ENCODE measurements at places on chromosomes 2 and 18. TPM values are rescaled to one million over a fixed set of nuclear protein-coding genes. Genes with fewer than 3 reads are reported as not detected.

- no peak overlapping the region for H3K4me3 ChIP-seq
- peaks cover 19% of the 10 kb centered on the region for H3K27me3 ChIP-seq
- no peak for DNase-seq
These were observed 114.8 kb downstream of the RDH14 start for GRCh38 chr2:18445433-18446320.

- H3K4me1 ChIP-seq, result no peaks in the 10 kb centered on the region
- H3K27me3 ChIP-seq, result peaks cover 3% of the 10 kb centered on the region
- no peaks in the 10 kb centered on the region for H3K36me3 ChIP-seq
- no peak overlapping the region for H3K4me3 ChIP-seq
These were observed 103.4 kb upstream of the RASGRP3 start for GRCh38 chr2:33372940-33373553.

DNA sequence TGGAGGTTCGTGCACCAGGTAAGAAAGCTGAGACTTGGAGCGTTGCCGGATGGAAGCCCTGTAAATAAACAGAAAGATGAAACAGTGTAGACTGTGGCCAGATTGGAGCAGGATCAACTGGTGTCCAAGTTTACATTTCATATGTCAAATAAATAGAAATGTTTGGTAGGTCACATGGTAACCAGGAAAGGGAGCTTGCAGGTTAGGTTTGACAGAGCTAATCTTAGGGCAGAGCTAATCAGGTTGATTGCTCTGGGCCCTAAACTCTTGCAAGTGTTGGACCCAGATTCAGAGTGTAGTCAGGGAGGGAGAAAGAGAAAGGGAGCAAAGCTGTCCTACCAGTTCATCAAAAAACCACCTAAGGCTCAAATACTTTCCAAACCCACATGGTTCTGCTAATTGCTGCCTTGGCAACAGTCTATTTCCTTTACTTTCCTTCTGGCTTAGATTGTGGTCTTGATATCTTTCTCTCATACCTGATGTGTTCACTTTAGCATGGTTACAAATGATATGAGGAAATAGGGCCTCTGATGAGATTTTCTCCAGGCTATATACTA lies 63.2 kb downstream of the G6PC2 start:
- DNase-seq, result no peak
- H3K36me3 ChIP-seq, result no peaks in the 10 kb centered on the region
- no peaks in the 10 kb centered on the region for H3K27me3 ChIP-seq
- H3K4me1 ChIP-seq, result peaks cover 11% of the 10 kb centered on the region

DNA sequence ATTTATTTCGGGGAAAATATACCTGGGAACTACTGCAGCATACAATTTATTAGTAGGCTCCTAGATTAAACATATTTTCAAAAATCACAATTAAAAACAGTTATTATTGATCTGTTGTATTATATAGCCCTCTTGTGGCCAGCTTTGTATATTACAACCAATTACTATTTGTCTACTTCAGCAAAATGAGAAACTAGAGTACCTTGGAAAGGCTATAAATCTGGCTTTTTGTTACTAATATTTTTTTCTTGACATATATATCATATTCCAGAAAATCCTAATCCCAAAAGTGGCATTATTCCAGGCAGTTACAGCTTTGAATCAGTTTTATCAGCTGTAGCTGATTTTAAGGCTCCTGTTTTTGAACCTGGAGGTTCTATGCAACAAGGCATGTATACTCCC lies 101.2 kb downstream of the UBR3 start:
- H3K27ac ChIP-seq, result no peak overlapping the region
- H3K4me1 ChIP-seq, result no peaks in the 10 kb centered on the region

GRCh38 chr2:219688560-219689445 lies 61.4 kb downstream of the SLC4A3 start:
- H3K4me3 ChIP-seq, result no peak overlapping the region
- H3K27me3 ChIP-seq, result peaks cover 57% of the 10 kb centered on the region
- no peak overlapping the region for H3K27ac ChIP-seq
- no peaks in the 10 kb centered on the region for H3K36me3 ChIP-seq
- peaks cover 19% of the 10 kb centered on the region for H3K4me1 ChIP-seq

- no peak overlapping the region for H3K4me3 ChIP-seq
- no peaks in the 10 kb centered on the region for H3K36me3 ChIP-seq
- H3K27ac ChIP-seq, result no peak overlapping the region
- peaks cover 62% of the 10 kb centered on the region for H3K27me3 ChIP-seq
These were observed 33.0 kb upstream of the IER3IP1 start for GRCh38 chr18:47209171-47209570.

DNA sequence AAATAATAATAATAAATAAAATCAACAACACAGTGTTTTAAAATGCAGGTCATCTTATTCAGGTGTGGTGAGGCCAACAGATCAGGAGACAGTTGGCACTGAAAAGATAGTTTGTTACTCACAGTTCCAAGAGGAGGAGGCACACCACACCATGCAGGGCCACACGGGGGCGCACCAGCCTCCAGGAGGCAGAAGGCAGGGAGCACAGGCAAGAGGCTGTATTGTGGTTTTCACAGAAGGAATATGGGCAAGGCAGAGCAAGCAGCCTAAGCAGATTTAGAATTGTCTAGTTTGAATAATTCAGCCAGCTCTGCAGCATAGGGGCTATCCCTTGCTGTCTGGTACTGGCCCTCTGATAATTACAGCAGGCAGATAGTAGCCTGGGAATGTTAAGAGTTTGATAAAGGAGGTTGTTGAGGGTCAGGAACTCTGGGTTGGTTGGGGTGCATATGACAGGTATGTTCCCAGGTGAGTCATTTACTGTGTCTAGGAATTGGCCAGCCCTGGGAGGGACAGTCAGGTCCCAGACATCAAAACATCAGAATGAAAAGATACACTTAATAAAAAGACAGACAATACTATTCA lies 31.3 kb downstream of the KIAA2012 start:
- H3K27me3 ChIP-seq, result peaks cover 27% of the 10 kb centered on the region
- DNase-seq, result peak; percentile 56
- no peak overlapping the region for H3K4me3 ChIP-seq
- no peaks in the 10 kb centered on the region for H3K4me1 ChIP-seq
- no peak overlapping the region for H3K27ac ChIP-seq

DNA sequence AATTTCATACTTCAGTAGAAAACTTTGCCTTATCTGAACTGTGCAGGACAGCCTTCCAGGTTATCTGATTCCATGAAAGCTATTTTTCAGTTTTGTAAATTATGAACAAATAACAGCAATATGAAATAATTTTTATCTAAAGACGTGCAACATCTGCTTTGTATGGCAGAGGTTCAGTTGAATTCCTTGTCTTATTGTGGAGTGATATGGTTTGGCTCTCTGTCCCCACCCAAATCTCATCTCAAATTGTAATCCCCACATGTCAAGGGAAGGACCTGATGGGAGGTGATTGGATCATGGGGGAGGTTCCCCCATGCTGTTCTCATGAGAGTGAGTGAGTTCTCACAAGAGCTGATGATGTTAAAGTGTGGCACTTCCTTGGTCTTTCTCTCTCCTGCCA lies 18.1 kb upstream of the RPIA start:
- peaks cover 3% of the 10 kb centered on the region for H3K27me3 ChIP-seq
- H3K4me1 ChIP-seq, result no peaks in the 10 kb centered on the region
- H3K4me3 ChIP-seq, result no peak overlapping the region
- no peaks in the 10 kb centered on the region for H3K36me3 ChIP-seq

DNA sequence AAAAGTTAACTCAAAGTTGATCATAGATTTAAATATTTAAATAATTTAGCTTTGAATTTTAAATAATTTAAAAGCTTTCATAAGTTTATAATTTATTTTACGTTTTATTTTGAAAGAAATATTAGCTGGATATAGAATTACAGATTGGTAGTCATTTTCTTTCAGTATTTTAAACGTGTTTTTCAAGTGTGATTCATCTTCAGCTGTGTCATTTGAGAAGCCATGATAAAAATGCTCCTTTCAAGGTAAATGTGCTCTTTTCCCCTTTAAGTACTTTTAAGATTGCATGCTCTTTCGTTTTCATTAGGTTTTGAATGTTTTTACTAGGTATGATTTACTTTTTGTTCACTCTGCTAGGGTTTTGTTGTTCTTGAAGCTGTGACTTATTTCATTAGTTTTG lies 116.8 kb upstream of the FIGN start:
- H3K4me3 ChIP-seq, result no peak overlapping the region
- H3K4me1 ChIP-seq, result no peaks in the 10 kb centered on the region
- DNase-seq, result no peak
- no peaks in the 10 kb centered on the region for H3K27me3 ChIP-seq
- no peaks in the 10 kb centered on the region for H3K36me3 ChIP-seq

DNA sequence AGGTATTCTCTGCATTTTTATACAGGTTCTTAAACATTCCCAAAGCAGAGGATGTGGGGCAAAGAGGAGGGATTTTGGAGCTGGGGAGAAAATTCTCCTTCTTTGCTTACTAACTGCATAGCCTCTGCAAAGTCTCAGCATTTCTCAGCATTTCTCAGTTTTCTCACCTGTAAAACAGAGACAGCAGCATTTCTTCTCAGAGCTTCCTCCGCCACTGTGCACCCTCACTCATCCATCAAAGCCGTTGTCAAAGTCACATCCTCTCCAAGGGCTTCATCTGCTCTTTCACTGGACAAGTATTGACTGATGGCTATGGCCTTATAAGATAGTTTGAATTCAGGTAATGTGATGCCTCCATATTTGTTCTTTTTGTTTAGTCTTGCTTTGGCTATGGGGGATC lies 17.4 kb downstream of the MYO7B start:
- H3K4me3 ChIP-seq, result no peak overlapping the region
- no peak overlapping the region for H3K27ac ChIP-seq
- H3K4me1 ChIP-seq, result no peaks in the 10 kb centered on the region

- H3K4me1 ChIP-seq, result peaks cover 31% of the 10 kb centered on the region
- H3K27ac ChIP-seq, result no peak overlapping the region
- no peak overlapping the region for H3K4me3 ChIP-seq
- H3K27me3 ChIP-seq, result no peaks in the 10 kb centered on the region
These were observed 31.4 kb downstream of the EPG5 start for GRCh38 chr18:45935591-45936335.

DNA sequence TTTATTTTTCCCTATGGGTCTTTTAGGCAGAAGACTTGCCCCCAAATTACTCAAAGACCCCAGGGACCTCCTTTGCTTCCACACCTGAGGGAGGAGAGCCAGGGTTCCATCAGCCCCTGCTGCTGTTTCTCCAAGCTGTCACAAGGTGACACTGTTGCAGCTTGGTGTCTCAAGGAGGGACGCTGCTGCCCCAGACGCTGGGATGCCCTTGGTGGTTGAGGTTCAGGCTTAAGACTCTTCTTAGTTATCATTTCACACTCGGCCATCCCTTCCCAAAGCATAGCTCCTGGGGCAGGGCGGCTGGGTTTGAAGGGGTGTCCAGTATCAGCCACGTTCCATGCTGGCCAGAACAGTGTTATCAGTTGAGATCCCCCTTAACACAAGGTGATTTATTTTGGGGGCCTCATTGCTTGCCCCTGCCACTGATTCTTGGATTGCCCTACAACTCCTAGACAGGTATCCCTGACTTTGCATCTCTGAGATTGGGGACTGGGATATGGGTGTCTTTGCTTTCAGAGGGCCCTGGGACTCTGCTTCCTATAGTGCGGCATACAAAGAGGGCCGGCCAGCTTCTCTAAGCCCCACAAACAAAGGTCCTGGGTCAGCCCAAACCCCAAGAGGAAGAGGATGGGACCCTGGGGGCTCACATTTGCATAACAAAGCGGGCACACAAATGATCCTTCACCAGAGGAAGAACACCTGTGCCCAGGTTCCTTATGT lies 22.7 kb downstream of the GPR55 start:
- H3K4me1 ChIP-seq, result peaks cover 65% of the 10 kb centered on the region
- no peaks in the 10 kb centered on the region for H3K27me3 ChIP-seq
- peak; percentile 66 for DNase-seq
- H3K27ac ChIP-seq, result no peak overlapping the region
- H3K4me3 ChIP-seq, result no peak overlapping the region
- H3K36me3 ChIP-seq, result peaks cover 11% of the 10 kb centered on the region

- peaks cover 9% of the 10 kb centered on the region for H3K36me3 ChIP-seq
- peaks cover 29% of the 10 kb centered on the region for H3K4me1 ChIP-seq
- peak within 1 kb of the TSS; percentile 98 for H3K27ac ChIP-seq
- peak within 1 kb of the TSS; percentile 97 for H3K4me3 ChIP-seq
- DNase-seq, result peak; percentile 77
These were observed at the start of gene INPP5D for GRCh38 chr2:233059797-233060500. TSS of gene INPP5D (plus strand) at chr2:233060342. CDS start at chr2:233060479, 137 bp downstream.

DNA sequence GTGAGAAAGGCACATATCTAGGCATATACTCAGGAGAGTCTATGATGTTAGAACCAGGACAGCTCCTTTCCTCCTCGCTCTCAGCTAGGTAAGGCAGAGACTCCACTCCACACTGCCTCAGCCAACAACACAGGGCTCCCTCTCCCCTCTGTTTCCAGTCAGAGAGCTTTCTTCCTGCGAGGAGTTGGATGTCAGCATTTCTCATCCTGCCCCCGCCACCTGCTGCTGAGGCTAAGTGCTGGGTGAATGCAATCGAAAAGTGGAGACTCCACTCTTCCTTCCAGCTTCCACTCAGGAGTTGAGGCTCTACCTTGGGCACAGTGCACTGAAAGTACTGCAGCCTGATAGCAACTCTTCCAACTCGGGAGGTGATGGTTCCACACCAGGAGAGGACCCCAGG lies 177.2 kb upstream of the RAB6C start:
- no peaks in the 10 kb centered on the region for H3K27me3 ChIP-seq
- no peak for DNase-seq
- H3K4me1 ChIP-seq, result no peaks in the 10 kb centered on the region
- H3K4me3 ChIP-seq, result no peak overlapping the region

DNA sequence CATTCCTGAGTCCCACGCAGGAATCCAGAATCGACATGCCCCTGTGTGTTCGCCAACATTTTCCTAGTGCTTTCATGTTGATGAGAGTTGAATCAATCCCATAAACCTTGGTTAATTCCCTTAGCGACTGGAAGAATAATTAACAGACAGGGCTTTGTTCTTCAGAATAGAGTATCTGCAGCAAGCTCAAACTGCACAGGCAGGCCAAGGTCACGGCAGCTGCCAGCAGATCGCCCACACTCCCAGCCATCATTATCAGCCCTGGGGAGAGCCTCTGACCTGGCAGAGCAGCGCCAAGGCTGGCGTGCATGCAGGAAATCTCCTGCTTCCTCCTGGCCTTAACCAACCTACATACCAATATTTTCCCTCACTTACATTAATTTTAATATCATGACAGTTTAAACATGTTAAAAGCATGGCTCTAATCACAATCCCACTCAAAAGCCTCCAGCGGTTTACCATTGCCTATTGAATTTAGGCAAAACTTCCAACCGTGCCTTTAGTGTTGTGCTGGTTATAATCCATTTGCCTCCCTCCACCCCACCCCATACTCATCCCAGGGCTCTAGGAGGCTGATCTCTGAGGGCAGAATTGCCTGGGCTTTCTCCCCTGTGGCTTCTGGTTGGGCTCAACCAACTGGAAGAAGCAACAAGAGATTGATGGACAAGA lies 46.8 kb upstream of the NCK2 start:
- no peaks in the 10 kb centered on the region for H3K36me3 ChIP-seq
- H3K27ac ChIP-seq, result no peak overlapping the region
- no peaks in the 10 kb centered on the region for H3K4me1 ChIP-seq
- H3K27me3 ChIP-seq, result no peaks in the 10 kb centered on the region
- H3K4me3 ChIP-seq, result no peak overlapping the region

ACMSD gene
- total RNA-seq, result not detected

MAP3K19 gene
- not detected for total RNA-seq

CCDC148 gene
- total RNA-seq, result not detected

MAP4K4 gene
- total RNA-seq, result 36.5 TPM

LAPTM4A gene
- 20.9 TPM for total RNA-seq

DES gene
- 0.26 TPM for total RNA-seq

FOXI3 gene
- total RNA-seq, result not detected

All from activated naive CD8-positive, alpha-beta T cell treated with anti-CD3 and anti-CD28 coated beads for 36 hours (primary cell).